ENCODE measurements at places on chromosomes 7 and 10.

GRCh38 chr7:158809596-158809995 is 19.7 kb downstream of the ESYT2 start:
- peak; percentile 35 for DNase-seq

GRCh38 chr7:142450206-142450605 is 192.3 kb upstream of the PRSS58 start:
- no peak for DNase-seq

GRCh38 chr10:9015005-9015404 is 960.5 kb downstream of the GATA3 start:
- peak; percentile 3 for DNase-seq

DNA sequence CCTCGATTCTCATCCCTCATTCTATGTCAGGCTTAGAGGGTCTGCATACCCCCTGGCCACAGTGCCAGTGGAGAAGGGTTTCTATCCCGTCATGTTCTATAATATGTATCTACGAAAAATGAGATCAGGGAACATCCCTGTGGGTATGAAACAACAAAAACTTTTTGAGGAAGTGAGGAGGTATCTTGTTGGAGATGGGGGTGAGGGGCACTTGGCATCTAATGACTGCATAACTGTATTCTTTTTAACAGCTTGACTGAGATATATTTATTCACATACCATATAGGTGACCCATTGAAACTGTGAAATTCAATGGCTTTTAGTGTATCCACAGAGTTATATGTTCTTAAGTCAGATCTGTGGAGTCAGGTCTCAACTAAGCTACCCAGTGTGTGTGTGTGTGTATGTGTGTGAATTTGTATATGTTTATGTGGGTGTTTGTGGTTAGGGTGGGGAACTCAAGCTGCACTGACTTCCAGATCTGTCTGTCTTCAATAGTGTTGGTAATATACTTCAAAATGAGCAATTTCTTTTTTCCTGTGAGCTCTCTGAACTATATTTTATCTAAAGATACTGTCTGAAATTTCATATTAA is 528.9 kb downstream of the CNTNAP2 start:
- DNase-seq = no peak

- no peak for DNase-seq
These were observed 190.0 kb upstream of the KLF6 start for GRCh38 chr10:3975016-3975415.

GRCh38 chr7:50853311-50853710 is 70.6 kb upstream of the GRB10 start:
- DNase-seq = no peak

GRCh38 chr10:63781226-63781625 is 260.0 kb downstream of the REEP3 start:
- no peak for DNase-seq

DNA sequence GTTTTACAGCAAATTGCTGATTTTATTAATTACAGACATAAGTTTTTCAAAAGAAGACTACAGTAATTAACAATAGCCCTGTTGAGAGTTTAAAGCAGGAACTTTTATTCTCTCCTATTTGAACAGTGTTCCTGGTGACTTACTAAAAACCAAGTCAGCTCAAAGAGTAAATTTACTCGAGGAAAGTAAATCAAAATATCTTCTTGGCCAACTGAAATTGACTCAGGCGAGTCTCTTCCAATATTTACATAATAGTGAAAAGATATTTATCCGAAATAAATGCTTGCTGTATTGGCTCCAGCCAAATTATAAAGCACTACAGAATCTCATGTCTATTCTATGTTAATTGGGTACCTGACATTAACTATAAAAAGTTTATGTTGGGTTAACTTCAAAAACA is 13.2 kb downstream of the CYTH3 start:
- DNase-seq = no peak

DNA sequence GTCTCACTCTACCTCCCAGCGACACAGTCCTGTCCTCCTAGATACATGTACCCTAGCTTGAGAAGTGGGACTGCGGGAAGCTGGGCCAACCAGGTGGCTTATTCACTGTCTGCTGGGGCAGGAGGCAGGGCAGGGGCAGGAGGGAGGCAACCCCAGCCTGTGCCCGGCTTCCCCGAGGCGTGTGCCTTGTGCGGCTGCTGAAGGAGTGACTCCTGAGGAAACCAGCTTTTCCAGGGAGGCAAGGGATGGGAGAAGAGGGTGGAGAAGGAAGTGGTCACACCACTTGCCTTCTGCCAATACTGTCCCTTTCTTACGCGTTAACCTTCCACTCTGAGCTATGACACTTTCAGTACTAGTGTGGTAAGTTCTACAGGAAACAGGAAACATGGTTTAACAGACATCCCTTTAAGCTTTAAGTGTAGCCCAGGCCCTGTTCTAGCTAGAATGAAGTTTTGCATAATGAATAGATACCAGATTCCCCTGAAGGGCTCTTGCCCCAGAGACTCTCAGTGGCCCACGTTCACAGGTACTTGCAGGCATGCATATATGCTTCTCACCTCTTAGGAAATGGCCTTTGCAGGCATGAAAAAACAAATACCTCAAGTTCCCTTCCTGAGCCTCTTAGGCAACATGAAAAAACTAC is 40.6 kb downstream of the SYPL1 start:
- DNase-seq = no peak

GRCh38 chr10:101305320-101306241 is 48.4 kb upstream of the BTRC start:
- DNase-seq = no peak

- DNase-seq = no peak
These were observed 33.8 kb downstream of the CHST15 start for GRCh38 chr10:124059551-124059950.

- DNase-seq = no peak
These were observed 3.1 kb downstream of the C1GALT1 start for GRCh38 chr7:7185371-7185989.

- DNase-seq = no peak
These were observed 1.8 kb downstream of the LRCH4 start for GRCh38 chr7:100584054-100584682.

GRCh38 chr10:28503114-28503513 is 29.8 kb upstream of the WAC start:
- DNase-seq = peak; percentile 21

GRCh38 chr10:29435809-29436501 is 147.1 kb downstream of the LYZL1 start:
- peak; percentile 34 for DNase-seq

- DNase-seq = no peak
These were observed 171.1 kb downstream of the GRM3 start for GRCh38 chr7:86814661-86815379.

DNA sequence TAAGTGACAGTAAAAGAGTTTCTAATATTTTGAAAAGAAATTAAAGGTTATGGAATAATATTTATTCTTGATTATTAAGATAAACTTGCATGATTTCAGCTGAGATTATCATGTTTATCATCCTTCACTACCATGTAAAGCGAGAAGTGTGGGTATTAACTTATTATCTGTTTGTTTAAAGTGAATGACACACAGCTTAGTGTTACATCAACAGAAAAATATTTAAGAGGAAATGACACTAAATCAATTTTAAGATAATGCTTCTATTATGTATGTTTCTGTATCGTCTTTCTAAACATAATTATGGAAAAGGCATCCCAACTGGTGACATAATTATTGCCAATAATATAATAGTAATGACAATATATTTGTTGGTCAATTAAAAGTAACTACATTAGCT is 213.1 kb downstream of the PCDH15 start:
- no peak for DNase-seq

GRCh38 chr10:123287594-123288247 is 133.5 kb downstream of the BUB3 start:
- DNase-seq = peak; percentile 16

- DNase-seq = no peak
These were observed 67.9 kb upstream of the KCND2 start for GRCh38 chr7:120205101-120205500.

GRCh38 chr7:22996470-22996869 is 17.5 kb downstream of the HYCC1 start:
- no peak for DNase-seq

DNA sequence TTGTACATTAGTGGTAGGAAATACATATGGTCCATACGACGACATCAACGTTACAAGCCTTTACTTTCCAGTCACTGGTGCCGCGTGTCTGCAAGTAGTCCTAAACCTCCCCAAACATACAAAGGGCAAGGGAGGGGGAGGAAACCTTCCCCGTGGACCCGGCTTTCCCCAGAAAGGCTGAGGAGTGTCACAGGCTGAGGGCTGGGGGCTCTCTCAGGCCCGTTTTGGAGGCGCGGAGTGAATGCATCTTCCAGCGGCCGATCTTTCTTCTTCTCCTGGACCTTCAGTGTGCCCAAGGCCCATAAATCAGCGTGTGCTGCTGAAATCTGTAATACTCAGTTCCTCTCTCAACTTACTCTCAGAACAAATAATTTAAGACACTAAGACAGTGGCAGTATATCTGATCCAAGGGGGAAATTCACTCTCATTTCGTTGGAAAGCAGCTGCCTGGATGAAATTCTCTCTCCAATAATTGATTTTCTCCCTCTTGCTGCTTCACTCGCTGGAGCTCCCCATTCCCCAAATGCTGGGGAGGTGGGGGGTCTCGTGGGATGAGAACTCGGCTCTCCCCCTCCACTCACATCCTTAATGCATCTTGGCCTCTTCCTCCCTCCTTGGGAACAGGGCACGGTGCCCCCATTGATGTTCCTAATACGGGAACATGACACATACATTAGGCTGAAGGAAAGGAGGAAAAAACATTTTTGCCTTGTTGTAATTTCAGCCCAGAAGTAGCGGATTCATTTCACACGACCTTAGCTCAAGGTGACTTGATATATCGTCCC is 126.1 kb downstream of the ADARB2 start:
- no peak for DNase-seq

DNA sequence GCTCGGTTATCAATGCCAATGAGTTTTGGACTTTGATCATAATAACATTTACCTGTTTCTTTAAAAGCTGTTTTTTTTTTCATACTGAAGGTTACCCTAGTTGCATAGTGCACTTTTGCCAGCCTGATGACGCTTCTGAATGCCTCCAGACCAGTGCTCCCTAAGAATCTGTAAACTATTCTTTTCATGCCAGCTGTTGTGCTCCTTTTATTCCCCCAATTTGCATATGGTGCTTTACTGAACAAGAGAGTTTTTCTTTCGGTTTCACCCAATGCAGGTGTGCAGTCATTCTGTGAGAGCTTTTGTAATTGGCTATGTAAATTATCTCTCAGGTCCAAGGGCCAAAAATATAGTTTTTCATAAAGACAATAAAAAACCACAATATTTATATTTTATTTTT is 48.1 kb upstream of the GLCCI1 start:
- DNase-seq = no peak

DNA sequence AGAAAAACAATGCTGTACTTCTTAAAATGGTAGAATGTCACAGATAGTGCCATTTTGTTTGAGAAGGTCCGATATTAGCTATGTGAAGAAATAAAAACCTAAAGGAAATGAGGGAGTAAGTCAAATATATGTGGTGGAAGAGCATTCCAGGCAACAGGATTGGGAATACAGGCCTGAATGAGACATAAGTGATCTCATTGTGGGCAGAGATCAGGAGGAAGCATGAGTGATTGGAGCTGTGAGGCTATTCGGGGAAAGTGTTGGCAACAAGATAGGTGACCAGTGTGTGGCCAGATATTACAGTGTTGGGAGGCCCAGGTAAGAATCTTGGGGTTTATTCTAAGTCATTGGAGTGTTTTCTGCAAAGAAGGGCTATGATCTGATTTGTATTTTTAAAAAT is 41.3 kb upstream of the AGMO start:
- peak; percentile 37 for DNase-seq

GRCh38 chr10:69856601-69857166 is 55.0 kb downstream of the COL13A1 start:
- DNase-seq = no peak

DNA sequence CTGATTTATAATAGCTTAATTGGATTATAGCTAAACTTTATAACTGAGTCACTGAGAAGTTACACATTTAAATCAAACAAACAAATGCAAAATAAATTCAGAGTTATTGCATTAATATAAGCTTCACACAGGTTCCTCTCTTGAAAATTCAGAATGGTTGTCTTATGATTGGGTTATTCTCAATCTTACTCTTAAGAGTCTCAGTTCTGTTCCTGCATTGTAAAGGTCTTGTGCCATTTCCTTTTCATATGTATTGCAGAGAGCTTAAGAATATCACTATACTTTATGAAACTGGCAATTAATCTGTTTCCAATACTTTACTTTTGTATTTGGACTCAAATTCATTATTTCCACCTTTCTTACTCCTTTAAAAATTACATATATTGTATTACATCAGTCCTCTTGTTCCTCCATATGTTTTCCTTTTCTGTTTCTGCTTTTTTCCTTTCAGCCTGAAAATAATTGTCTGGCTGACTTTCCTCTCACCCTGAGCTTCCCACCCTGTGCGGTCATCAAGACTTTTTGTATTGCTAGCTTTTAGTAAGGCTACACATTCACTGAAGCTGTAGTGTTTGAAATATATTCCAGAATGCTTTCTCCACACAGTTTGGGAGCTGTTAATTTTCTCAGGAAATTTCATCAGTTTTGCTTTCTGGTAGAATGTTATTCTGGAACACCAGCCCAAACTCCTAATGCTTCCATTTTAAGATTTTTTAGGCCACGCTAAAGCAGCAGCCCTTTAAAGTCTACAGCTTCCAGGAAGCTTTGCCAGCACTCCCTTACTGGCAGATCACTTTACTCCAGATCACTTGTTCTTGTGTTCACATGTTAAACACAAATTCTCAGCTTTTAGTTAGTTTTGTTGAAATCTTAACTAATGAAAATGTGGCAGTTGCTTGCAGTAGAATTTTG is 139.4 kb downstream of the KCND2 start:
- DNase-seq = no peak

DNA sequence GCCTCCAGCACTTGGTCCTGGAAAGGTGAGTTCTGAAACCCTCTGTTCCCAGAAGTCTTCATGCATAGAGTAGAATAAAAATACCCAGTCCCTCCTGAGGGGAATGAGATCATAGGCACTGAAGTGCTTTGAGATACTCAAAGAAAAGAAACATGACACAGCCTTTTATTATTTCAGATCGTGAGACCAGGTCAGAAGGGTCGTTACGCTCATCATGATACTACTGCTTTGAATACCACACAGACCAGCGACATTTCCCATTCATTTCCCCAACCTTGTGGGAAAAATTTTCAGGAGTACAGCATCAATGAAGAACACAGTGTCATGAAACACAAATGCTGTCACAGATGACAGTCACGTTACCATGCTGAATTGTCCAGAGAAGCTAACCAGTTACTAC is 15.0 kb downstream of the CLRN3 start:
- no peak for DNase-seq

GRCh38 chr7:52540041-52540440 is 495.4 kb upstream of the POM121L12 start:
- no peak for DNase-seq

- no peak for DNase-seq
These were observed 90.5 kb upstream of the ARMC3 start for GRCh38 chr10:22837351-22837750.

Measured in fibroblast of skin of abdomen (primary cell).